ENCODE measurements at places on chromosomes 7 and 10. TPM values are rescaled to one million over a fixed set of nuclear protein-coding genes. Genes with fewer than 3 reads are reported as not detected.

Gene ARHGAP22
- total RNA-seq: 1.6 TPM

Gene STEAP4
- total RNA-seq: not detected

Gene ENTPD1
- 5.0 TPM for total RNA-seq

GRCh38 chr7:116780966-116781365 lies 81.4 kb upstream of the CAPZA2 start:
- no peak for DNase-seq

GRCh38 chr10:127863231-127863825 lies 29.4 kb downstream of the CLRN3 start:
- DNase-seq: no peak

GRCh38 chr7:85030893-85031292 lies 156.0 kb downstream of the SEMA3D start:
- DNase-seq: no peak

DNA sequence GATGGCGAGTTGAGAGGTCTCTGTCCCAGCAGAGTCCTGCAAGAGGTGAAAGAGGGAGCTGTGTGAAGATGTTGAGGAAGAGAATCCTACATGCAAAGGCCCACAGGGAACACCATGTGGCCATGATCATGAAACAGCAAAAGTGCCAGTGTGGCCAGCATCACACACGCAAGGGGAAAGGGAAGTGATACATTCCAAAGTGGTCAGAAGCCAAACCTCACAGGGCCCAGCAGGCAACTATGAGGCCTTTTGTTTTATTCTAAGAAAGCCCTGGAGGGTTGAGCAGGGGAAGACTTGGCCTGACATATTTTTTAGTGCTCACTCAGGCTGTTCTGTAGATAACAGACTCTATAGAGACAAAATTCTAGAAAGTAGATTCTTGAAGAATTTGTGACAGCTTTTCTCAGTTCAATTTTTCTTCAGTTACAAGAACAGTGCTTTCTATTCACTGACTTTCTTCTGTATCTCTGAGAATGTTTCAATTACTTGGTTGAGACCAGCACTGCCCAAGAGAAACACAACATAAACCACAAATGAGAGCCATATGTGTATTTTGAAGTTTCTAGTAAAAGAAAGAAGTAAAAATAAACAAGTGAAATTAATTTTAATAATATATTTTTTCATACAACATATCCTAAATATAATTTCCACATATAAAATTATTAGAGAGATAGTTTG lies 82.3 kb downstream of the HTR7 start:
- DNase-seq: no peak

DNA sequence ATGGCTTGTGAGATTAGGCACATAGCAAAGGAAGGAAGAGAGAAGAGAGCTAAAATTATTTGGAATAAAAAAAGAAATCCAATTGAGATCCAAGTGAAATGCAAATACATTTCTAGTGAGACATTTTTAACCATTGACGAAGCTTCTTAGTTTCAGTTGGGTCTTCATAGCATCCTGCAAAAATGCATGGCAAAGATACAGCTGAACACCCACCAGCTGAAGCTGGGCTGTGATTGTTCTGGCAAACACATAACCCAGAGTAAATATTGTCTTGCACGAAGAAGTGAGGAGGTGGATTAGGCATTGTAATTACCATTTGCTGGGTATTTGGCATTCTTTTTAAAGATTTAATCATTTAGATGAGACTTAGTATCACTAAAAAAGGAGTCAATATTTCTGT lies 409.4 kb downstream of the GRM8 start:
- DNase-seq: no peak

DNA sequence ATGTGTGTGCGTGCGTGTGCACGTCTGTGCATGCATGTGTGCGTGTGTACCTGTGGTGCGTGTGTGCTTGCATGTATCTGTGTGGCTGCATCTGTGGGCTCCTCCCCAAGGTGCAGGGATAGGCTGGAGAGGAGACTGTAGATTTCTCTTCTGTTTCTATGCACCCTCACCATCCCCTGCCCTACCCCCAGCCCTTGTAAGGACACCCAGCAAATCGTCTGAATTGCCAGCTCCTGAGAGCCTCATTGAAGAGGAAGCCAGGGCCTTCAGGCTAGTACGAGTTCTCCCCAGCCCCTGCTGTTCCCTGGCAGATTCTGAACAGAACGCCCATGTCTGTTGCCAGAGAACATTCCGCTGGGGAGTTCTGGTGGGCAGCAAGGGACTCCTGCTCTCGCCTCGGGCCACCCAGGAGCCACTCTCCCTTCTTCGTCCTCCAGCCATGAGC lies 17.0 kb upstream of the TRIM8 start:
- no peak for DNase-seq

Data from naive thymus-derived CD4-positive, alpha-beta T cell (primary cell).